ENCODE measurements at places on chromosomes 13 and 19. TPM values are rescaled to one million over a fixed set of nuclear protein-coding genes. Genes with fewer than 3 reads are reported as not detected.

The LMTK3 gene
- total RNA-seq = 1.4 TPM

The CGB3 gene
- total RNA-seq = not detected

The GRIK5 gene
- total RNA-seq = 5.4 TPM

The CUL4A gene
- 160 TPM for total RNA-seq

The KCNN1 gene
- total RNA-seq = not detected

The ZNF91 gene
- total RNA-seq = 147 TPM

The RFPL4A gene
- not detected for total RNA-seq

The KLK5 gene
- not detected for total RNA-seq

Measured in left ventricle myocardium superior (tissue), 1 donor.